ENCODE measurements at places on chromosomes 7 and 10.

DNA sequence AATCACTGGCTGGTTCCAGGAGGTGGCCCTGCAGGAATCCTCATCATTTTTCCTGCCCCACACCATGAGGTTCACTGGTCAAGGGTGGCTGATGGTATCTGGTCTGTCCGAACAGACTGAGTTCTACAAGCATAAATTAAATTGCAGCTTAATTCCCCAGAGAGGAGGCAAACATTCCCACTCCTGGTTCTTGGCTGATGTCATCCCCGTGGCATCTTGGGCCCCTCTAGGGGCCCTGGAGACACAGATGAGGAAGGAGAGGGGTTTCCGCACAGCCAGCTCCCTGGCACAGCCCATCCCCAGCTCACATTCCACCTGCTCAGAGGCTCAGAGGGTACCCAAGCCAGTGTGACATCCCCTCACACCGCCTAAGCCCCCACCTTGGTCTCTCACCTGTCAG, 5.3 kb upstream of the KLRG2 start:
- DNase-seq = no peak

GRCh38 chr10:22369434-22370072, 24.3 kb downstream of the SPAG6 start:
- peak; percentile 66 for DNase-seq

- DNase-seq = peak; percentile 33
These were observed 625 bp upstream of the GSTO2 start for GRCh38 chr10:104268405-104268712.

DNA sequence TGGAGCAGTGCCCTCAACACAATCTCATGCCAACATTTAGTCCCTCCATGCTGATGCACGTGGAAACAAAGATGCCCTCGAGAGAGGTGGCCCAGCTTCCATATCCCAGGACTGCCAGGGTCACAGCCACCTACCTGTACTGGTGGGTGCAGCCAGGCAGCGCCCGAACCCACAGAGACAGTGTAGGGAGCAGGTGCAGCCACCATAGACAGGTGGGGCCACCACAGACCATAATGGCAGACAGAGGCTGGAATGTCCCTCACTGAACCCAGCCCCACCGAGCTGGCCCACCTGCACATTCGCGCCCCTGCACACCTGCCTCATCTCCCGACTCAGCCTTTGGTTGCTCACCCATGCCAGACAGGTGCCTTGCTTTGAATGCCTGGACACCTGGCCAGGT, 18.3 kb upstream of the CPXM2 start:
- DNase-seq = no peak

- DNase-seq = no peak
These were observed 7.8 kb downstream of the AFAP1L2 start for GRCh38 chr10:114396464-114396863.

DNA sequence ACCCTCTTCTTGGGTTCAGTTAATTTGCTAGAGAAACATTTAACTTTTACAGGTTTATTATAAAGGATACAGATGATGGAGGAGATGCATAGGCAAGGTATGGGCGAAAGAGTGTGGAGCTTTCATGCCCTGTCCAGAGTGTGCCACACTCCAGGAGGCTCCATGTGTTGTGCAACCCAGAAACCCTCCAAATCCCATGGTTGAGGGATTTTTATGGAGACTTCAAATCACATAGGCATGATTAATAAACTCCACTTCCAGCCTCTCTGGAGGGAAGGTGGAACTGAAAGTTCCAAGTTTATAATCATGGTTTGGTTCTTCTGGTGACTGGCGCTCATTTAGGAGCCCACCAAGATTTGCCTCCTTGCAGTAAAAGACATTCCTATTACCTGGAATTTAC, 159.9 kb downstream of the PHTF2 start:
- DNase-seq = no peak

GRCh38 chr10:114316744-114317143, 77.7 kb downstream of the VWA2 start:
- no peak for DNase-seq

GRCh38 chr7:8590791-8591190, 157.4 kb downstream of the NXPH1 start:
- DNase-seq = no peak

- DNase-seq = no peak
These were observed 1.2 kb upstream of the SLC13A4 start for GRCh38 chr7:135729230-135729629.

DNA sequence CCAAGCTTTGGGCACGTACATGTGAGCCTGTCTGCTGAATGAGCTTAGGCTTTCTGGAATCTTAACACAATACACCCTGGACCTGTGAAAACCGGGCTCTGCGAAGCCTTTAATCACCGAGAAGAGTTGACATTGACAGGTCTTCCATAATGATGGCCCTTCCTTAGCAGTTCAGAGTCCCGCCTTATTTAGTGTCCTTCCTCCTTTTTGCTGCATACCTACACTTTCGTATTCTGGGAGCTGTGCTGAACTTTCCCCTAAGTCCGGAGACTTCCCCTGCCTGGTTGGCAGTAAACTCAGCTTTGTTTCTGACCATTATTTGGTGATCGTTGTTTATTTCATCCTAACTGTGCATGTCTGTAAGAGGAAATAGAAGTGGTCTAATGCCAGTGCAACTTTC, 212.0 kb downstream of the CAMK1D start:
- DNase-seq = no peak

DNA sequence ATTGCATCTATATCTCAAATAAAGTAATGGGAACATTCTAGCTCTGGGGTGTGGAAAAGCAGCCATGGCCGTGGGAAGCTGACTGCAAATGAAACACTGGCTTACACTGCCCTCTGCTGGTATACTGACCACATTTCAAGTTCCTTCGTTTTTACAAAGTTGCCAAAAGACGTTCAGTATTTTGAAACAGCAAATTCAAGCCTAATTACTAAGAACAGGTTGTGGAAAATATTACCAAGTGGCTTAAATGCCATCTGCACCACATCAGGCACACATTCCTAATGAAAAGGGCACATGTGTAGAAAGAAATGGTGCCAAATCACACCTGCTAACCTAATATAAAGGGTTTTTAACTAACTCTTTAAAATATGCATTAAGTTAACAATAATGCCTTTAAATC, 83.9 kb downstream of the JAZF1 start:
- DNase-seq = peak; percentile 63

DNA sequence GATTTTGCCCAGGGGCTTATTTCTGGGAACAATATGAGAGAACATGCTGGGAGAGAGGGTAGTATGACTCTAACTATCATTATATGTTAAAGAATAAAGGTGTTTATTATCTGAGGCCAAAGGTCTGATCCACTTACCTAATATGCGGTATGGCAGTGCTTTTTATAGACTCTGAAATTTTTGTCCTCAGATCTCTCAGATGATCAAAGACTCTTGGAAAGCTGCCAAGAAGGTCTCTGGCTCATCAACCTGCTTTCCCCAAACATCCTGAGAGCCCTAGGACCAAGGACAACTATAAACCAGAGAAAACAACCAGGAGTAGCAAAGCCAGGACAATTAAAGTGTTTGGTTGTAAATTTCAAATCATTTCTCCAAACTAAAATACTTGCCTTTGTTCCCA, 255.7 kb upstream of the LRRN3 start:
- peak; percentile 4 for DNase-seq

GRCh38 chr10:57657164-57657765, 610.4 kb downstream of the IPMK start:
- DNase-seq = peak; percentile 56

DNA sequence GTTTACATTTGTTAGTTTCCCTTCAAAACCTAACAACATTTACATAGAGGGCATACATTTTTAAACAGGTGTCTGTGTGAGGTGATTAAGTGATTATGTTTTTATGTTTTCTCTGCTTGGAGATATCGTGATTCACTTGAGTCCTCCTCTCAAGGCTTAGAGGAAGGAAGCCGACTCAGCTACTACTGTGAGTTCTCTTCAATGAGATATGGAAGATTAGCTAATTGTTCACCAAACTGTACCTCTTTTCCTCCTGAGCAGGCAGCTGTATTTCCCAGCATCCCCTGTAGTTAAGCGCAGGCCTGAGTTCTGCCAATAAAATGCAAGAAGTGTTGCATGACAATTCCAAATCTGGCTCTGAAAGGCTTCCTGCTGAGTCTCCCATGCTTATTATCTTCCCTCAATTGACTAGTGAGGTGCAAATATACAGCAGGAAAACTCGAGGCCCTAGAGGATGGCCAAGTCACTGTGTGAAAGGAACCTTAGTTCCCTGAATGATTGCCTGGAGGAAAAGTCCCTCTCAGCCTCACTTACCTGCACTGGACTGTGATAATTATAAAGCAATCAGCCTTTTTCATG, 528.7 kb downstream of the GRM8 start:
- DNase-seq = no peak

GRCh38 chr10:132464256-132465192, 67.5 kb downstream of the PWWP2B start:
- no peak for DNase-seq

- DNase-seq = no peak
These were observed 187.2 kb downstream of the ARHGAP12 start for GRCh38 chr10:31741473-31741872.

DNA sequence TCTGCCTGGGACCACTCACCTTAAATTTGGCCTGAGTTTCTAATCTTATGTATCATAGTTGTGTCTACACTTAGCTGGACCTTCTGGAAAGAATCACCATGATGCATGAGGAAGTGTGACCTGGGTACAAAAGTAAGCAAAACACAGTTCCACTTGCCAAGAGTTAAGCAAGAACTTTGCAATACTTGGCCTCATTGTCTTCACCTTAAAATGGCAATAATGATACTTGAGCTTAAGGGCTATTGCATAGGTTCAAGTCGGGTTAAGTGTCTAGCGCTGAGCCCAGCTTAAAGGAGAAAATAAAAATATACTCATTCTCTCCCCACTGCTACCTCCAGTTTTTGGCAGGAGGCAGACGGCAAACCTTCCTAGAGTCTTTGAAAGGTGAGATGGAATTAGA, 133.9 kb upstream of the BMPER start:
- no peak for DNase-seq

- DNase-seq = peak; percentile 36
These were observed 55.0 kb downstream of the LRRC4 start for GRCh38 chr7:127976056-127976737.

DNA sequence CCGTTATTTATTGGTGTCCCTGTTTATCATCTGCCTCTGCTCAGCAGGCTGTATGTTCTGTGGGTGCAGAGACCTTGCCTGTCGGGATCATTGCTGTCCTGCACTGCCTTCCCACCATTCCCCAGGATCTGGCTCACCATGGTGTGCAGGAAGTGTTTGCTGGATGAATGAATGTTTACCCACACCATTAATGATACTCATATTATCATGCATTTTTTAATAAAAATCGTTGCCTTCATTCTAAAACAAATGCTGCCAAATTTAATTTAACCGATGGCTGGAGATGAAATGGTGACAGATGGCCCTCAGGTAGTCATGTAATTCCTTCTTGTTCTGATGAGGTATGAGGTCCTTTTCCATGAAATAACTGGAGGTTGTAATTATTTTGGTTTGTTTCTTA, 22.5 kb downstream of the PLPP4 start:
- no peak for DNase-seq

- no peak for DNase-seq
These were observed 330.9 kb upstream of the ZNF32 start for GRCh38 chr10:43979551-43979950.

DNA sequence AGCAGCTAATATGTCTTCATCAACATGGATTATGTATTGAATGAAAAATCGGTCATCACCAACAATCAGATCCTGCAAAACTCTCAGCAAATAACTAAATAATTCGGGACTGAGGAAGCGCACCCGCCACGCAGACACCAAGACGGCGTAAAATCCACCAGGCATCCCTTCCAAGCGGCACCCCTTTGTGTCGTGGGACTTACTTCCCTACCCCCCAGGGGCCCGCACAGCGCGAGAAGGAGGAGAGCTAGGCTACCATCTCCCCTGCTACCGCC, 721 bp downstream of the ARL3 start:
- DNase-seq = no peak

DNA sequence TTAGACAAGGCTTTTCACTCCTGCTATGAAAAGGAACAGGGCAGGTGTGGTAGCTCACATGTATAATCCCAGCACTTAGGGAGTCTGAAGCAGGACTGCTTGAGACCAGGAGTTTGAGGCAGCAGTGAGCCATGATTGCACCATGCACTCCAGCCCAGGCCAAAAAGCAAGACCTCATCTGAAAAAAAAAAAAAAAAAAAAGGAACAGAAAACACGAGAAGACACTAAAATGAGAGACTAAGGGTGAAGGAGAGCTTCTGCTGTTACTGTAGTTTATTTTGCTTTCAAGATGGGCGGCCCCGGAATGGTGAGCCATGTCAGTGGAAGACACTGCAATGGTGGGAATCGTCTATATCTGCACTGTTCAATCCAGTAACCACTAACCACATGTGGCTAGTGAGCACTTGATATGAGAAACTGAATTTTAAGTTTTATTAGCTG, 9.9 kb downstream of the PIP4K2A start:
- DNase-seq = no peak

DNA sequence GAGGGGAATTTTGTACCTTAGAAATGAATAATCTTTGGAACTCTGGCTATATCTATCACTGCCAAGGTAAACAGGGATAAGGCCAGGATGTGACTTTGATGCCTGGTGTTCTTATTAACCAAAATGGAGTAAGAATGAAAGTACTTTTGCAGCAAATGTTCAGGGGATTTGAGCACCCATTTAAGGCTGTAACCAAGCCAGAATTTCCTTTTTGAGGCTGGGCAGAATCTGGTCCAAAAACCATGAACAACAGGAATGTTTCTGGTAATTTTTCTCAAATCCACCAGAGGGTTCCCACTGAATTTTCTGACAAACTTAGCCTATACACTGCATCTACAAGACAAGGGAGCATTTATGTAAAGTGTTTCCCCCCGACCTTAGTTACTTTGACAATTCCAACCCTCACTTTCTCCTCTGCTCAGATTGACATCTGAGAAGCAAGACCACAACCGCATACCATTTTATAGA, 120.6 kb downstream of the BAMBI start:
- peak; percentile 9 for DNase-seq

GRCh38 chr10:84221916-84222315, 3.4 kb downstream of the LRIT2 start:
- no peak for DNase-seq

DNA sequence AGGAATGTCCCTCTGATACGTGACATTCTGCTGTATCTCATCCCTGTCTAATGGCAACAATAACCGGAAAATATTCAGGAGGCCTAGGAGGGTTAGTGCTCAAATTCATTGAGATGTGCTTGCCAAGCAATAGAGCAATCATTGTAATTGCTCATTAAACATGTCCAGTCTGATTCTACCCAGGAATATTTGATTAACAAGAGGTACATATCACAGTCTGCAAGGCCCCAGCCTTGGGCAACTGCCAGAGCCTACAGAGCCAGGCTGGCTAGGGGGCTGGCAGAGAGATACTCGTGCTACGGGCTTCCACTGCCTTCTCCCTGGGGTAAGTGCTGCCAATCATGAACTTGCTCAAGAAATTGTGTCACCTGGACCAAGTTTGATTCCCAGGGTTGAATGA, 99.1 kb downstream of the ALOX5 start:
- DNase-seq = no peak

GRCh38 chr10:71778071-71778825, 4.9 kb upstream of the VSIR start:
- DNase-seq = no peak

DNA sequence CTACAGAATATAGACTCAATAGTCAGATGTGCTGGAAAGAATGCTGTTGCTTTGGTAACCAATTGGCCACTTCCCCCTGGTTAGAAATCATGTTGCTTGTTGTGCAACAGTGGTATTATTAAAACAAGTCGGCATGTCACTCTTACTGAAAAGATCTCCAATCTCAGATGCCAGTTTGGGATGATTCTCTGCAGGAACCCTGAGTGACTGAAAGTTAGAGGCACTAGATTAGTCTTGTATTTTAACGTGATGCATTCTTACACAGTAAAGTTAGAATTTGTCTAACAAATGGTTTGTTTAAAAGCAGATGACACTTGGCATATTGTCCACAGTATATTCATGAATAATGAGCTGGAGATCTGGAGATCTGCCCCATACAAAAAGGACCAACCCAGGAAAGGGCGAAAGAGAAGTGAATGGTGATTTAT, 287.6 kb downstream of the TWIST1 start:
- peak; percentile 87 for DNase-seq
